NT2/D1 (cell line): ENCODE measurements at places on chromosomes 1 and 21.

DNA sequence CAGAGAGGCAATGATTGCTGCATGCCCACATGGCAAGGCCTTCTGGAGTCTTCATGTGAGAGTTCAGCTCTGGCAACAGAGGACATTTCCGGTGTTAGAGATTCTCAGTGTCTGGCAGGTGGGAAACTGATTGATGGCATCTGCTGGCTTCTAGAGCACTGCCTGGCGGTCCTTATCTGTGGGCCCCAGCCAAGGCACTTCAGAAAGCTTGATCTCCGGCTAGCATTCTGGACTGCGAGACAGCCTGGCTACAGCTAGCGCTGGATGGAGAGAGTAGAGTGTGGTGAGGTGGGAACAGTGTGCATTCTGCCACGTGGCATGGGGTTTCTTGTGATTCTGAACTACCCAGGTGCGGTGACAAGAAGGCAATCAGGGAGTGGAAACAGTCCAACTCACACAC, 9.4 kb downstream of the ZNF678 start:
- no peak for DNase-seq

GRCh38 chr21:33036430-33037162, 10.9 kb downstream of the OLIG2 start:
- no peak for DNase-seq

DNA sequence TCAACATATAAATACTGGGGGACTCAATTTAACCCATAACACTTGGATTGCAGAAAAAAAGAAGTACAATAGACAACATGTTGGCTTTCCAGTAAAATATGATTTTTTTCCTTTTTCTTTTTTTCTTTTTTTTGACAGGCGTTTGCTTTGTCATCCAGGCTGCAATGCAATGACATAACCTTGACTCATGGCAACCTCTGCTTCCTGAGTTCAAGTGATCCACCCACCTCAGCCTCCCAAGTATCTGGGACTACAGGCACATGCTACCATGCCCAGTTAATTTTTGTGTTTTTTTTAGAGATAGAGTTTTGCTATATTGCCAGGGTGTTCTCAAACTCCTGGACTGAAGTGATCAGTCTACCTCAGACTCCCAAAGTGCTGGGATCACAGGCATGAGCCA, 1512.0 kb upstream of the PRMT6 start:
- DNase-seq = no peak

DNA sequence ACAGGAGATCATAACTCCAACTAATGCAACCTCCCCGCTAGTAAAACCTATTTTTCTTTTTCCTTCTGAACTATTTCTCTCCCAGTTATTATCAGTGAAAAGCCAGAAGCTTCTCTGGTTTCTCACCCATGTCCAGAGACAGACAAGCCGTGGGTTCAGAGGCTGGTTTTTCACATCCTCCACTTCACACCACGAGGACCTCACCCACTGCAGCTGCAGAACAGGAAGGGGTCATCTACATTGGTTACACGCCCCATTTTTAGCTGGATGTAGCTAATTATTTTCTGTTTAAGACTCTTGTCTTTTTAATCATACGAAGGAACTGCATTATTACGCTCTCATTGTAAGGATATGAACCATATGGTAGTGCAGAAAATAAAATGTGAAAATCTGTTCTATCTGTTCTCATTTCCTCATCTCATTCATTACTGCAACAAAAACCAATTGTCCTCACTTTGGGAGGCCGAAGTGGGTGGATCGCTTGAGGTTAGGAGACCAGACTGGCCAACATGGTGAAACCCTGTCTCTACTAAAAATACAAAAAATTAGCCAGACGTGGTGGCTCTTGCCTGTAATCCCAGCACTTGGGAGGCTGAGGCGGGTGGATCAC, 39.1 kb upstream of the CLDN14 start:
- DNase-seq = no peak

GRCh38 chr1:89535537-89535936, 10.9 kb downstream of the LRRC8B start:
- no peak for DNase-seq
